ENCODE measurements at places on chromosomes 6 and 20. TPM values are rescaled to one million over a fixed set of nuclear protein-coding genes. Genes with fewer than 3 reads are reported as not detected.
A peak's percentile ranks its signal among the peaks of the same experiment; 100 is the strongest.

- peak; percentile 83 for DNase-seq
Observed at GRCh38 chr6:32952817-32953739, at the start of gene HLA-DMA. Gene HLA-DMA, minus strand, starts transcription at chr6:32953097. Its CDS starts 61 bp downstream, at chr6:32953036.

GRCh38 chr6:39269961-39270360 is 40.7 kb upstream of the KCNK5 start:
- no peak for DNase-seq

- DNase-seq = no peak
Observed at GRCh38 chr20:43680981-43681380, 14.1 kb downstream of the MYBL2 start.

DNA sequence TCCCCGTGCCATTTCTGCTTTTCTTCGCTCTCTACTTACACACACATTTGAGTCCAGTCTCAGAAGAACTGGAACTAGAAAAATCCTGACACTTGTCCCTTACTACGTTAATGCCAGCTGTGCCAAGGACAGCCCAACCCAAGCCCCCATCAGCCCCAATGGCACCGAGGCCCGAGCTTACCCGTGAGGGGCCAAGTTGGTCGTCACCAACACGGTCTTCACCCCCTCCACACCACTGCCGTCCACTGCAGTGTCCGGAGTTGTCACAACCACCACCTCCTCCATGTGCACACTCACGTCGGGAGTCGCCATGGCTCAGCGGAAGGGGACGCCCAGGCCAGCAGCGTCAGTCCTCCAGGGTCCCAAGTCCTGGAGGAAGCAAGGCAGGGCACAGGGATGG is 7.8 kb downstream of the GMEB2 start:
- DNase-seq = no peak

GRCh38 chr6:70884074-70884983 is 72.5 kb downstream of the B3GAT2 start:
- DNase-seq = peak; percentile 70

DNA sequence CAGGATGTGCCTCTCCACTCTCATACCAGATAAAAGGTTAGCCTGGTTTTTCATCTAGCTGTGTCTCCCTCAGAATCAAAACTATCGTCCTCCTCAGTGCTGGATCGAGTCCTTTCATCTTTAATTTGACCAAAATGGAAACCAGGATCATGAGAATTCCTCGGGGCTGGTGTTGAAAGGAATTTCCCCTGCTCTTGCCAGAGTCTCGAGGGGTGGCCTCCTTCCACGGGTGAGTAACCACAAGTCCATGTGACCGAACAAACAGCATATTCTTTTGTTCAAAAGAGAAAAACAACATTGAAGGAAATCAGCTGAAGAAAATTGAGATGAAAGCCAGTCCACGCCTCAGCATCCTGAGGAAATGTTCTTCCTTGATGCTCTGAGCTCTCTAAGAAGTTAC is 165.9 kb upstream of the CDYL start:
- no peak for DNase-seq

DNA sequence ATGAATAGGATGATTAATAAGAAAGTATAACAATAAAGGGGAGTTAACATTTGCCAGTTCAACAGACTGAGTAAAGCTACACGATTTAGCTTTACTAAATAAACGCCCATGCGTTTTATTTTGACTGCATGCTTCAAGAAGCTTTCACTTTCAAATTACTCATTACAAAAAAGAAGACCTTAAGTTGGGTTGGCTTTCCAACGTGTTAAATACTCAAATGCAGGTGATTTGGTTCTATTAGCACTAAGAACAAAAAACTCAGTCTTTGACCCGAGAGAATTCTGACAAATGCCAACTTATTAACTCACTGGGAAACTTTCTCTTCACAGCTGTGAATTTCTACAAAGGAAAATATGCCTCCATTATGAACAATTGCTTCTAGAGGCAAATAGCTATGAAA is 24.8 kb downstream of the RNF146 start:
- no peak for DNase-seq

DNA sequence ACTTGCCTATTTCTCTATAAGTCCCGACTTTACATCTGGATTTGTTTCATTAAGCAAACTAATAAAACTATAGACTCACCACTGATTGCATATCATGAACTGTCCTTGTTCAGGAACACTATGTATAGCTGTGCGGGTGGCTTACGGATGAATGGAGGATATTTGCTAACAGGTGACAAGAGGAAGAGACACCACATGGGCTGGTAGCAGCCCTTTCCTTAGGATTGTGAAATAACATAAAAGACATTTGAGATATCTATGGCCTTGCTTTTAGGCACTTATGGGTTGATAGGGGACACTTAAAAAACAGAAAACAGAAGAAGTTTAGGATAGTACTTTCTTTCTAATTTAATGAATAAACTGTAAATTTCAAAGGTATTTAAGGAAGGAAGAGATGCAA is 5.0 kb upstream of the CAP2 start:
- DNase-seq = no peak

DNA sequence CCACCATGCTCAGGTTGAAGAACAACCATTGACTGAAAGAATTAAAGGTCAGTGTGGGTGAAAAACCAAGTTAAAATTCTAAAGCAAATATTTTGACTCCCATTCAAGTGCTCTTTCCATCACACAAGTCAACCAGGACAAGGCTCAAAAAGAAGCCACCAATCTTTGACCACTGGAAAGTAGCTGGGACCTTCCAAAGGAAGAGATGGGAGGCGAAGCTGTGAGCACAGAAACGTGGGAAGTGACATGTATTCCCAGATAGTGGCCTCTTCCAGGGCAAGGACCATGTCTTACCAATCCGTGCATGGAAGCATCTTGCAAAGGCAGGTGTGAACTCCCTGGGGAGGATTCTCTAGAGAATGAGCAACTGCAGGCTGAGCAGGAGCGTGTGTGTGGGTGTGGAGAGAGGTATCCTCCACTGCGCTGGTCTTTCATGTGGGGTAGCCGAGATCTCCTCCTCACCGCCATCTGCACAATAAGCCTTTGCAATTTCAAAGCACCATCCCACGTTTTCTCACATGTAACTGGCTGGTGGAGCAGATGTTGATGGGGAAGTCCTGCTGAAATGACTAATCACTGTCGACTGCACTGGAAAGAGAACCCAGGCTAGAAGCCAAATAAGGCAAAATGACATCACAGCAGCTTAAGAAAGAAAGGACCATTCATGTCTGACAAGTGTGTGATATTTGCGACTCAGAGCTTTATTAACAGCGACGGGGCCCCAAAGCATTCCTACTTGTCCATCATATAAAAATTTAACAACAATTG is 189.4 kb upstream of the RREB1 start:
- no peak for DNase-seq

MYLK2 gene
- 1.8 TPM for total RNA-seq

SUPT3H gene
- total RNA-seq = 5.1 TPM

RAD21L1 gene
- not detected for total RNA-seq

All from pancreas (tissue), 10 donors.